Effector memory CD4-positive, alpha-beta T cell (primary cell): ENCODE measurements at places on chromosomes 5 and 9.

DNA sequence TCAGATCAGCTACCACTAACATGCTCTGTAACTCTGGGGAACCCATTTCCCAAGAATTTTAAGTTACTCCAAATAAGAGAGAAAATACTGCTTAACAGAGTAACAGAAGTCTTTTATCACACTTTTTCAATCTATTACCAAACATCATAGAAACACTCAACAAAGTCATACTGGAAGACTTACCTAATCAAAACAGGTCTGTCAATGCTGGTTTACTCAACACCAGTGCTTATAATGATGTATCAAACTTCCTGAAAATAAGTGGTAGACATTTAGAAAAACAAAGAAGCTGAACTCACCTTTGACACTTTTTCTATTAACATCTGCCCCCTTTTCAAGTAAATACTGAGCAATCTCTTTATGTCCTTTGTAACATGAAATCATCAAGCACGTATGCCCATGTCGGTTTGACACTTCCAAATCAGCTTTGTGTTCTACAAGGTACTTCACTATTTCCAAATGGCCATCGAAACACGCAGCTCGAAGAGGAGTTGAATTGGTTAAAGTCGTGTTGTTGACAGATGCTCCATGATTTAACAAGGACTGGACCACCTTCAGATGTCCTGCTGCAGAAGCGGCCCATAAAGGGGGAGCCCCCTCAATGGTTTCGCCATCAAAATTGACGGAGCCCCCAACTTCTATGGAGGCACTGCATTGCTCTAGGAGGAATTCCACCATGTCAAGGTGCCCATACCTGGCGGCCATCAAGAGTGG lies 1.8 kb downstream of the FEM1C start:
- H3K27ac ChIP-seq: no peak overlapping the region
- H3K4me1 ChIP-seq: peaks cover 28% of the 10 kb centered on the region

DNA sequence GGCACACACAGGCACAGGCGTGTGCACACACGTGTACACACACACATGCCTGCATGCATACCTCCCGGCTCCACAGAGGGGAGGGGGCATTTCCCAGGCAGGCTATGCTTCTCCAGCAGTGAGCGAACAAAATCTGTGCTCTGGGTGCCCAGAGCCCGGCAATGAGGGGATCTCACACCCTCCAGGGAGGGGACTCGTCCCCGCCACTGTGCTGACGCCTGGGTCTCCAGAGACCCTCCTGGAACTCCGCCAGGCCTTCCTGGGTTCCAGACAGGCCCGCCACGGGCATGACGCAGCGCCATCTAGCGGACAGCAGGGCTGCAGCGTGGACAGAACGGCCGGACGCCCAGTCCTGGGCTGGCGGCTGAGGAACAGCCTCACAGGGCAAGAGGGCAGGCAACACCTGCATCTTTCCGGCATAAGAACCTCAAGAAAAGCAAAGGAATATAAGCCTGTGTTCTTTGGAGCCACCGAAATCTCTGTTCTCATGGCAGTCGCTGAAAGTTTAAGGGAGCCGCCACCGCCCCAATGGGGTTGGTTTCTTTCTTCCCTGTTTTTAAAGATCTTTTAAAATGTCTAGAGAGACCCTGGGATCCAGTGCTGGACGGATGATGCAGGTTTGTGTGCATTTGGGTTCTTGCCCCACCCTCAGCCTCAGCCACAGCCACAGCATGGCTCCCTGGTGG lies 135.6 kb upstream of the PPP1R26 start:
- H3K27me3 ChIP-seq: no peaks in the 10 kb centered on the region
- H3K4me3 ChIP-seq: no peak overlapping the region
- H3K36me3 ChIP-seq: no peaks in the 10 kb centered on the region

GRCh38 chr5:72555871-72556270 lies 48.7 kb upstream of the ZNF366 start:
- H3K27me3 ChIP-seq: peaks cover 18% of the 10 kb centered on the region
- H3K4me3 ChIP-seq: no peak overlapping the region
- no peaks in the 10 kb centered on the region for H3K36me3 ChIP-seq
- no peak overlapping the region for H3K27ac ChIP-seq
- H3K4me1 ChIP-seq: peaks cover 8% of the 10 kb centered on the region

GRCh38 chr5:107634981-107635848 lies 35.5 kb downstream of the EFNA5 start:
- no peaks in the 10 kb centered on the region for H3K36me3 ChIP-seq
- no peak for DNase-seq
- no peak overlapping the region for H3K27ac ChIP-seq

DNA sequence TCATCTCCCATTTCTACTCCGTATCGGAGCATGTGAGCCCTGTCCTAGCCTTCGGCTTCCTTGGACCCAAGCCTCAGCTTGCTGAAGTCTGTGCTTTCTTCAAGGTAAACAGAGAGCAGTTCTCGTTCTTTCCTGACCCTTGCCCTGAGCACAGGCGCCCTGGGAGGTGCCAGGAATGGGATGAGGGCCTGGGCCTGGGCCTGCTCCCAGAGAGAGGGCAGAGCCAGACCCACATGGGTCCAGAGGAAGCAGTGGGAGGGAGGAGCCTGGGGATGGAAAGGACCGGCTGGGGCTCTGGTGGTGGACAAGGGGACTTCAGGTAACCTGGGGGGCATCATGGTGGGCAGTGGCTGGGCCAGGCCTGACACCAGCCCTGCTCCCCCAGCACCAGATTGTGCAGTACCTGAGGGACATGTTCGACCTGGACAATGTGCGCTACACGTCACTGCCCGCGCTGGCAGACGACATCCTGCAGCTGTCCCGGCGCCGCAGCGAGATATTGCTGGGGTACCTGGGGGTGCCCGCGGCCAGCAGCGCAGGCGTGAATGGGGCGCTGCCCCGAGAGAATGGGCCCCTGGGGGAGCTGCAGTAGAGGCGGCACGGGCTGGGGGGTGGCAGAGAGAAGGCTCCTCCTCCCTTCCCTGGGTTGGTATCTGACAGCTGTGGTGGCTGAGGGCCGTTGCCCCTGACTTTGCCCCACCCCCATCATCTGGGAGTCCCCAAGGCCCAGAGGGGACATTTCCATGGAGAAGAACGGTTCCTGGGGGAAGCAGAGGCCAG lies 10.9 kb upstream of the DOLPP1 start:
- no peaks in the 10 kb centered on the region for H3K27me3 ChIP-seq
- no peak for DNase-seq
- peaks cover 24% of the 10 kb centered on the region for H3K36me3 ChIP-seq
- H3K4me1 ChIP-seq: peaks cover 30% of the 10 kb centered on the region
- peak overlapping the region; percentile 35 for H3K27ac ChIP-seq
- no peak overlapping the region for H3K4me3 ChIP-seq

- H3K27me3 ChIP-seq: no peaks in the 10 kb centered on the region
- H3K4me3 ChIP-seq: no peak overlapping the region
- DNase-seq: no peak
- no peak overlapping the region for H3K27ac ChIP-seq
These were observed 6.5 kb downstream of the SLC35A4 start for GRCh38 chr5:140571105-140571504.

DNA sequence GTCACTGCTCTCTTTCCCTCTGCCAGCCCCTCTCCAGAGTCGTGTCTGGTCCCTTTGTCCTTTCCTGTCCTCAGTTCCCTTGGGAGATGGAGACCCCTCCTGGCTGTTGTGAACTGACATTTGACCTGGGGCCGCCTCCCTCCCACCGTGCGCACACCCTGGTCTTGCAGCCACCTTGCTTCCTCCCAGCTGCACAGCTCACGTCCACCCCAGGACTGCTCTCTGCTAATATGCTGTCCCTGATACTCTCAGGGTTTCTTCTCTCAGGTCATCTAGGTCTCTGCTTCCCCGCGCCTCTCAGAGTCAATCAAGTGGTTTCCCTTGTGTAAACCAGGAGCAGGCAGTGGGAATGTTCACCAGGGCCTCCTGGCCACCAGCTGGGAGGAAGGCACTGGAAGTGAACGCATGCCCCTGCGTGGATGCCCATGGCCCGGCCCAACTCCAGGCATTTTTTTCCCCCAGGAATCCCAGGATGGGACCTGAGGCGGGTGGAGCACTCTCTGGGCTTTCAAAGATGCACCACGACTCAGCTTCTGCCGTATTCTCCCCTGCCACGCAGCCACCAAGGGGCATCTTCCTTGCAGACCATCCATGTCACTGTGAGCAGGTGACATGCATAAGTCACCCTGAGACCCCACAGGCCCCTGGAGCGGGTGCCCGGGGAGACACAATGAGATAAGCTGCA lies 142.4 kb downstream of the OLFM1 start:
- no peaks in the 10 kb centered on the region for H3K27me3 ChIP-seq
- no peaks in the 10 kb centered on the region for H3K4me1 ChIP-seq
- H3K27ac ChIP-seq: no peak overlapping the region
- no peak for DNase-seq
- no peaks in the 10 kb centered on the region for H3K36me3 ChIP-seq

DNA sequence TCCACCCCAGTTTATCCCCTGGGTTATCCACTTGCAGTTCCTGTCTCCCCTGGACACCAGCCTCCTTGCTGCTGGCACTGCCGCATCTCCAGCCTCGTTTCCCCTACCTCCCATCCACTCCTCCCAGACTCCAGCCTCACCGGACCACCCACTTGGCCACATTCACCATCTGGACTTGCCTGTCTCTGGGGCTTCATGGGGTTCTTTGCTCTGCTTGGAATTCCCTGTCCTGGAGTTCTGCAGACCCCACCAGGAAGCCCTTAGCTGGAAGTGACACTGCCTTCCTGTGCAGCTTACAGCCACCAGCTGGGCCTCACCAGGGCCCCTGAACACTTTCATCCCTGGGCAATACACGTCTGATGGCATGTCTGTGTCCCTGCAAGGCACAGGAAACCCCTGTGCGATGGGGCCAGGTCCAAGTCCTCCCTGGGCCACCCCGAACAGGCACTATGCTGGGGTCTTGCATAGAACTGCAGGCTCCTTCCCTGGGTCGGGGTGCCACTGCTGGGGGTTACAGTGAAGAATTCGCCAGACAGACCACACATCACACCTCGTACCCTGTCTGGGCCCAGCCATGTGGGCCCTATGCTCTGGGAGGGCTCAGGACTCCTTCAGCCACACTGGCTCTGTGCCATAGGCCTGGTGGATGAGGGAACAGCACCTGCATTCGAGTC lies 3.0 kb downstream of the FLT4 start:
- DNase-seq: no peak
- no peaks in the 10 kb centered on the region for H3K36me3 ChIP-seq
- H3K4me1 ChIP-seq: no peaks in the 10 kb centered on the region
- H3K27me3 ChIP-seq: no peaks in the 10 kb centered on the region
- H3K27ac ChIP-seq: no peak overlapping the region

DNA sequence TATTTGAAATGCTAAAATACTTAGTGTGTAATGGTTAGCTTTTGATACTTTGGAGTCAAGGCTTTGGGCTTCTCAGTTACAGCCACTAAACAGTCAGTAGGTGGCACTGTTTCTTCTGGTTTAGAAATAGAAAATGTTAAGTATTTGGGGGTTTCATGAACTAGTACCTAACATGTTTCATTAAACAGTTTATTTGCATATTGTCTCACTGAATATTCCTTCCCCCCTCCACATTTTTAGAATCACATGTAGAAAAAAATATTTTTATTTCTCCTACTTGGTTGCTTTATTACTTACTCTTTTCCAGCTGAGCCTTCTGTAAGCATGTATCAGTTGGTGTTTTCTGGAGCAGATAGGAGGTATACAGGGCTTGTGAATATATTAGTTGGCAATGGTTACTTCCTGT lies 48.0 kb downstream of the IPO11 start:
- no peak for DNase-seq
- H3K27ac ChIP-seq: no peak overlapping the region
- no peak overlapping the region for H3K4me3 ChIP-seq
- no peaks in the 10 kb centered on the region for H3K27me3 ChIP-seq
- H3K36me3 ChIP-seq: no peaks in the 10 kb centered on the region
- H3K4me1 ChIP-seq: no peaks in the 10 kb centered on the region
